Activated T-helper 1 cell treated with anti-CD3 and anti-CD28 coated beads, Interleukin-2, amount 50 U/mL, for 16 hours (primary cell): ENCODE measurements at places on chromosomes 5 and 9.

DNA sequence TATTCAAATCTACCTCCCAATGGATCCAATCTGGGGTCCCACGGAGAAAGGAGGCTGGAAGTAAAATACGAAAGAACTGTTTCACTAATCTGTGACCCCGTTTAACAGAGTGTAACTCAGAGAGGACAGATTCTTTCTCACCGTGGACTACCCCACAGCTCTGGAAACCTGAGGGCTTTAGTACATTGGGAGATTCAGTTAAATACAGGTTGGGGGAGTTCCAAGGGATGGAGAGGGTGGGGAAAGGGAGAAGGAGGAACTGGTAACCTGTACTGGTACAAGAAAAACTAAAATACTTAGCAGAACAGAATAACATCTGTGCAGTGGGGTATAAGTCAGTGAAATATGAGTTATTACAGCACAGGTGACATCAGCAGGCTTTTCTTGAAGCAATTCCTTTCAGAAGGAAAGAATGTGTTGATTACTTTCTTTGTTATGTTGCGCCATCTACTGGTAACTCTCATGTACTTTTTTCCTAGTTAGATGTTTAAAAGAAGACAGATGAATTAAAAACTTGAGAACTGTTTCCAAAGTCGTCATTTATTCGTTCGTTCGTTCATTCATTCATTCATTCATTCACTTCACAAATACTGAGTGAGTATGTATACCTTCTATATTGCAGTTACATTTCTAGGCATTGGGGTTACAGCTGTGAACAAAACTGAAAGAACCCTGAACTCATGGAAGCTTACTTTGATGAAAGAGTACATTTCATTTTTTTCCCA is 30.0 kb upstream of the STOM start:
- DNase-seq: no peak

GRCh38 chr5:3317051-3317795 is 278.4 kb upstream of the IRX1 start:
- no peak for DNase-seq

- no peak for DNase-seq
Observed at GRCh38 chr5:168123631-168124528, 167.6 kb upstream of the WWC1 start.

DNA sequence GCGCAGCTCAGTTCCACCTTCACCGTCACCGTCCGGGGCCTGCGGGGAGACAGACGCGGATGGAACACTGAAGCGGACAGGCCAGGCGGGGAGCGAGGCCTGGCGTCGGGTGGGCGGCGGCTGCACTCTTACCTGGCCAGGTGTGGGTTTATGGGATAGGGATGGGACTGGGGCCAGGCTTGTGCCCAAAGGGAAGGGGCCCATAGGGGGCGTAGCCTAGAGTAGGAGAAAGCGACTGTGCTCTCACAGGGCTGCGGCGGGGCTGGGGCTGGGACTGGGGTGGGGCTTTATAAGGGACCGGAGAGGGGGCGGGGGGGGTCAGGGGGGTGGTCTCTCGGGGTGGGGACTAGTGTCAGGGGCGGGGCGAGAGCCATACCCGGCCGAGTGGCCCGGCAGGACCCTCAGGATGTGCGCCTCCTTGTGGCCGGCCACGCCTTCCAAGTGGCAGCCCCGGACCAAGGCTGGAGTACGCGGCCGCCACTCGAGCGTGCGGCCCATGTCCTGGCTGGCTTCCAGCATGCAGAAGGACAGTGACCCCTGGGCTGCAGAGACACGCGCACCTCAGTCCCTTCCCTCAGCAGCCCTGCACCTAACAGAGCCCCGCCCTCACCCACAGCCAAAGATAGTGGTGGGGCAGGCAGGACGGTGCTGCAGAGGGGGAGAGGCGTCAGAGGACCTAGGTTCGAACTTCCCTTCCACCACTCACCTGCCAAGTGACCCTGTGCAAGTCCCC is 22.8 kb downstream of the FPGS start:
- no peak for DNase-seq

DNA sequence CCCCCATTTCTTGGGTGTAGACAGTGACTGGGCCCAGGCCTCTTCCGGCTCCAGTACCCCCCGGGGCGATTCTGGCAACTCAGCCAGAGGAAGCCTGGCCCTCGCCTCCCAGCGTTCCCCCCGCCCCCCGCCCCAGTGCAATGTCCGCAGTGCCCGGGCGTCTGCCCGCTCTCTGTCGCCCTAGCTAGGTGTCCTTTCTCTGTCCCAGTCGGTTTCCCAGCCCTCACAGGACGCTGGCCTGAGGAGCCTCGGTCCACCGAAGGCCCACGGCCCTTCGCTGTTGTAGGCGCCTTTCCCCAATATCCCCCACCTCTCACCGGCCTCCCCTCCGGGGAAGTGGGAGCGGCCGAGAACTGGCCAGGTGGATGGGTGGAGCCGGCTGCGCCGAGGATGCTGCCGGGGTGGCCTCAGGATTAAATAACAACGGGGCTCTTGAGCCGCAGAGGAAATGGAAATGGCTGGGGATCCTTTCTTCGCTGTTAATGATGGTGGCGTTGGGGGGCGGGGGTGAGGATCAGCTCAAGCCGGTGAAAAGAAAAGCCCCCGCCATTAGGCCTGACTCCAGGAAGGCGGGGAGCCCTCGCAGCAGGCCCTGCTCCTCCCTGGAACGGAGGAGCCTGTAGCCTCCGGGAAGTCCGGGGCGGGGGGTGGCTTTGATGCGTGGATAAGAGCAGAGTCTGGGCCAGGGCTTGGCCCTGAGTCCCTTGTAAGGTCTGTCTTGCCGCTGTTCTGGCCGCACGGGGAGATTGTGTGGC is 1.1 kb upstream of the SPRY4 start:
- DNase-seq: no peak

- DNase-seq: no peak
Observed at GRCh38 chr9:38352530-38353328, 39.8 kb upstream of the ALDH1B1 start.

- no peak for DNase-seq
Observed at GRCh38 chr5:149549461-149550267, 1.6 kb downstream of the CSNK1A1 start.

GRCh38 chr5:65213921-65214525 is 267.7 kb downstream of the ADAMTS6 start:
- no peak for DNase-seq

- DNase-seq: no peak
Observed at GRCh38 chr9:113579283-113580040, 115.9 kb downstream of the RGS3 start.

- no peak for DNase-seq
Observed at GRCh38 chr9:126532489-126532888, 81.2 kb upstream of the LMX1B start.

DNA sequence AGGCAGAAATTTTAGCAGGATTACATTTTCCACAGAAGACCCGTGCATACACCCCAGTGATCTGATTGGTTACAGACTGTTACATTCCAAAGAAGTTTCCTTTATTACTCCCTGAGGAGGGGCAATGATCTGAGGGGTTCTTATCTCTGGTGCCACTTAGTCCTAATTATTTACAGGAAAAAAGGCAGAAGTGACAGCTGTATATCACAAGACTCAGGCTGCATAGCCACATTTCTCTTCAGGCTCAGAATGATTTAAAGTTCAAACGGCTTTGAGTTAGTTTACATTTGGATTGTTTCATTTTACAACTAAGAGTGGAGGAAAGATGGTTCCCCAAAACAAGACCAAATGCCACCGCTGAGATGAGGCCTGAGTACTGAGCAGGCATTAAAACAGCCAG is 17.3 kb downstream of the NAIF1 start:
- no peak for DNase-seq

DNA sequence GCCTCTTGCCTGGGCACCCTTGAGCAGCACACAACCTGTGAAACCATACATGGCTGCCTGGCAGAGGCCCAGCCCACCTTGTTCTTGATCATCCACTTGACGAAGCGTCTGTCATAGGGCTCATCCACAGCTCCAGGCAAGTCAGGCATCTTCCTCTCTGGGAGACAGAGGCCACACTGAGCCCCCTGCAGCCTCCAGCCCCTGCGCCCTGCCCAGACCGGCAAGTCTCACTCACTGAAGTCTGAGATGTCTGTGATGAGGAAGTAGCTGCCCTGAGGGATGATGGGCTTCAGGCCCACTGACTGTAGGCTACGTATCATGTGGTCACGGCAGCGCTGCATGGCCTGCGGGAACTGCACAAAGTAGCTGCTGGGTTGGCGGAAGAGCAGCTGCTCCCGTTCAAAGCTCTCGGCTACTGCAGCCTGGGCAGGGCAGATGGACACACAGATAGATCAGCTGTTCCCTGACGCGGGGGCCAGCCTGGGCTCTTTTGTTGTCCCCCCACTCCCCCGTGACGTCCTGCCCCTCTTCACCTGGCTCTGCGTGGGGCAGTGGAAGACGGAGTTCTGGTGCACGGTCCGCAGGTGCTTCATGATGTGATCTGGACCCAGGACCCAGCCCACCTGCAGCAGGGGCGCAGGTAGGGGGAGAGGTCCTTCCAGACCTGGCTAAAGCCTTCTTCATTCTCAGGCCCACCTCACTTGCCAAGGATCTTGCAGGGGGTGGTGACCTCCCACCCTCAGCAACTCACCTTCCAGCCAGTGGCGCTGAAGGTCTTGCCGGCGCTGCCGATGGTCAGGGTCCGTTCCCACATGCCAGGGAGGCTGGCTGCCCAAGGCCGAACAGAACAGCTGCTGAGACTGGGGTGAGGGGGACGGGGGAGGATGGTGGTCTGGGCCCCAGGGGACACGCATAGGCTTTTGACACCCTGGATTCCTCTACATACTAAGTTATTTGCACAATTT is 5.9 kb upstream of the SPOUT1 start:
- DNase-seq: no peak

DNA sequence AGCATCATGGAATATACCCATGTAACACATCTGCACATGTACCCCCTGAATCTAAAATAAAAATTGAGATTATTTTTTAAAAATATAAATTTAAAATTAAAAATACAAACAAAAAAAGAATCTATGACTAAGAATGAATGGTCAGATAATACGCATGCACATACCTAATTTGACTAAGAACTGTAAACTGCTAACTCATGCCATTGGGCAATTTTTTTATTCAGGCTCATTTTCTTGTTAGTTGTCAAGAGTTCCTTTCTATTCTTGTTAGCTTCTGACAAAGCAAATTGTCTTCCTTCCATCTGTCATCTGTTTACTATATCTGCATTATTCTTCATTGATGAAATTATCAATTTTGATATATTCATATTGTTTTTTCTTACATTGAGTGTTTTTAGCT is 69.5 kb upstream of the HAND1 start:
- DNase-seq: no peak

DNA sequence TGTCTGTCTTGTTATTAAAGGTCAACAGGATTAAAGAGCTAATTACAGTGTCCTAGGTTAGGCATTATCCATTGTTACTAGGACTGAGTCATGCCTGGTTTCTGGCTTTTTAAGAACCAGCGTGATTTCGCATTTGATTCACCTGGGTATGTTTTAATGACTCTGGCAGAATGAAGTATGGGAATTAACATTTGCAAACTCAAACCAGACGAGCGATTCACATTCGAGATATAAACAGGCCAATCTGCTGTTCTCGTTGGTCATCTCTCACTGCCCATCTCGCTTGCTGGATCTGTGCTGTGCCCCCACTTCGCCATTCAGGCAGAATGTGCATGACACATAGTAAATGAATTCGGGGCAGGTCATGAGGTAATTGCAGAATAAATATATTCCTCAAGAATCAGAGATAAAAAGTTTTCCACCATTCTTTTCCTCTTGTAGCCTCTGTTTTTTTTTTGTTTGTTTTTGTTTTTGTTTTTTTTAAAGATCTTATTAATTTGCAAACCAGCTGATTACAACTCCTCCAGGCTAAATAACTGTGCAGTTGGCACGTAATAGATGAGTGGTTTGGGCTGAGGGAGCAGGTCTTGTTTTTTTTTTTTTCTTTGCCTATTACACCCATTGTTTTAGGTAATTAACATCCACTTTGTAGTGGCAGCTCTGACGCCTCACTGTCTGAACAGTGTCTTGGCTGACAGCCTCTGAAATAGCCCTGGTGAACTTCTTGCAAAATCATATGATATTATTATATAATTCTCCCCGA is 313.5 kb upstream of the MSX2 start:
- DNase-seq: no peak

- DNase-seq: no peak
Observed at GRCh38 chr5:142671801-142672200, 14.1 kb downstream of the FGF1 start.

DNA sequence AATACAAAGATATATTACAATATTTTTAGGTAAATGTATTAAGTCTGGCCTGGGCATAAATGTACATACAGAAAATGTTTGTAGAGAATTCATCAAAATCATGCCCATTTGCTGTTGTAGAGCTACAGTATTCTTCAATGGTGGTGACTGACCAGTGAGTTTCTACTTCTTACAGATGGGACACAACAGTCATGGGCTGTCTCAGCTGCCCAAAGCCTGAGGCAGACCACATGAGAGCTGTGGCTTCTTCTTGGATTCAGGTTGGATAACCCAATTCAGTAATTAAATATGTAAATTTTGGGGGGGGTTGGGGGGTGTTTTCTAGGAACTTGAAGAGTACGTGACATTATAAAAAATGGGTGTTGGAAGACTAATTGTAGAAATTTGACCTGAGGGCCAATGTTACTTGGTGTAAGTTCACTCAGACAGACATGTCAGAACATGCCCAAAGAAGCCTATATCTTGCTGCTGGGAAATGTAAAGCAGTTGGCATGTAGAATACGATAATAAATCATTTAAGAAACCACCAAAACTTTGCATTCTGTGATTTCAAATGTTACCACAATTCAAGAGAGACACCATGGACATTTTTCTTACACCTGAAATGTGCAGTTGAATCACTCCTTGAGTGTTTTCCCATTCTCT is 17.9 kb downstream of the STARD4 start:
- no peak for DNase-seq

DNA sequence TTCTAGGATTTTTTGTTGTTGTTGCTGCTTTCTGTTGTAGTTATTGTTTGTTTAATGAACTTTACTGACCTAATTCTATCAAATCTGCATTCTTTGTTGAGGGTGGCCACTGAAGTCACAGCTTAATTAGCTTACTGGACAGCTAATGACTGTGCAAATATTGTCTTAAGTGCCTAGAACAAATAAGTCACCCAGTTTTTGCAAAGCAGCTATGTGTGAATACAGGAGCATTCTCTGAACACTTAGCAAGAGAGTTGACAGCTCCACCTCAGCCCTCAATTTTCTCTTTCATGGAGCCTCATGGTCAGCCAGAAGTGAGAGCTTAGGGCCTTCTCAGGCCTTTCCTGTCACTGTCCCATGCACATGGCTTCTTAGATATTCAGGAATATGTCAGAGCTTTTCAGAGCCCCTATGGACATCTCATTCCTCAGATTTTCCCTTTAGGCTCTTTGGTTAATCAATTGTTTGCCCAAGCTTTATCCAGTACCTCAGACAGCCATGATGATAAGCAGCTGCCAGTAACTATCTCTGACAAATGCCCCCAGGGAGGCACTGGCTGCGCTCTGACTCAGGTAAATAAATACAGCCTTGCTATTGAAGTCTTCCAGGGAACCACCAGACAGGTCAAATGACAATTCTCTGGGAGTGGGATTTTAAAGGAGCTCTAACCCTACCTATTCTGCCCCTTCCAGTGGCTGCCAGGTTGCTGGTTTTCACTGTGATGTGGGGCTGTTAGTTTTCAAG is 241.4 kb upstream of the IL12B start:
- no peak for DNase-seq
